H4 (cell line): ENCODE measurements at places on chromosomes 2 and 18. TPM values are rescaled to one million over a fixed set of nuclear protein-coding genes. Genes with fewer than 3 reads are reported as not detected.

- no peak for DNase-seq
Observed at GRCh38 chr2:55073000-55073983, 23.0 kb upstream of the RTN4 start.

- DNase-seq: no peak
Observed at GRCh38 chr2:212911011-212911410, 240.4 kb downstream of the IKZF2 start.

- no peak for DNase-seq
Observed at GRCh38 chr2:7971248-7971647, 710.6 kb upstream of the ID2 start.

ALPG gene
- total RNA-seq: not detected in 2 replicates

REG3A gene
- not detected in 2 replicates for total RNA-seq

RAB6D gene
- total RNA-seq: not detected in 2 replicates
